ENCODE measurements at places on chromosomes 5 and 9.

DNA sequence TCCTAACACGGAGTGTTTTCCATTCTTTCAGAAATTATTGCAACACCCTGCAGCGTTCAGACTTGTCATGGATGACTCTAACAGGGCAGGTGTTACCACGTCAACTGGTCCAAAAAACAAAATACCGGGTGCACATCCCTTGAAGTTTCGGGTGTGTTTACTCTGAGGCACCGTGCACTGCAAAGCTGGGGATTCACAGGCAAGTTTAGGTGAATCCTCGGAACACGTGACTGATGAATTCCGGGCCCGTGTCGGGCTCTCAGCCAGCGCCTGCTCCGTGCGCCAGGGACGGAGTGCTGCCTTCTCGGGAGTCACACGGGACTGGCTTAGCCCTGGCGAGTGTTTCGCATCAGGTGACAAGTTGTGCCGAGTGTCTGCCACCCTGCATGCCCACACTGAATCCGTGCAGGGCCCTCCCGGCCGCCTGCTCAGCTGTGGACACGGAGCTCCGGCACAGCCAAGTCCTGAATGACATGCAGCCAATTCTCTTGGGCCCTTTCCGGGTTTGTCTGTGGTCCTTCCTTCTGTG lies 66.0 kb upstream of the IRX4 start:
- DNase-seq: no peak

GRCh38 chr5:14223372-14223771 lies 80.2 kb downstream of the TRIO start:
- no peak for DNase-seq

DNA sequence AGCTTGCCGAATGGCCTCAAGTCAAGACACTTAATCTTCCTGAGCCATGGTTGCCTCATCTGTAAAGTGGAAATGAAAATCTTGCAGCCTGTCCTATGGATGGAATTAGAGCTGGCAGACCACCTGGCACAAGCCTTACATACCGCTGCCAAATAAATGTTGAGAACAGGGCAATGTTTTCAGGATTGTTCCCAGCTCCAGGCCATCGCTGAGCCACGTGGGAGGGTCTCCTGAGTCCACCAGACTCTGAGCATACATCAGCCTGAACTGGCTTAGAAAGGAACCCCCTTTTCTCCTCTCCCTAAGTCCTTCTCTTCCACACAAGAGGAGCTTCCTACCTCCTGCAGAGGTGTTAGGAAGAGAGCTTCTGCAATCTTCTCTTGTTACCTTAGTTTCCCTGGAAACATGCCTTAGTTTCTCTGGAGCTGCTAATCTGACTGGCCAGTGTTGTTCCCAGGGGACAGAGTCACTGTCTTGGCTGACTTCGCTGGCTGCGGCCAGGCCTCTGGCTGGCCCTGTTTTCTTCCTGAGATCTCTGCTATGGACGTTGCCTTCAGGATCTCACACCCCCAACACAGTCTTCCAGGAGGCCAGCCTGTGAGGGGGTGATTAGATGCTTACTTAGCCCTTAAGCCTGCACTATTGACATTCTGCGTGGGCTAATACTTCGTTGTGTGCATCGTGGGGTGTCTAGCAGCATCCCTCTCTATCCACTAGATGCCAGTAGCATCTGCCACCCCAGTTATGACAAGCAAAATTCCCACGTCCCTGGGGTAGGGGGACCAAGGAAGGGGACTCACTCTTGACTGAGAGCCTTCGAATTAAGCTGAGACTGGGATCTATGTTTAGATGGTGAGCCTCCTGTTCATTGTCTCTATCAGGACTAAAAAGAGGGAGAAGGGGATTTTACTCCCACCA lies 62.2 kb downstream of the BOD1 start:
- DNase-seq: no peak

DNA sequence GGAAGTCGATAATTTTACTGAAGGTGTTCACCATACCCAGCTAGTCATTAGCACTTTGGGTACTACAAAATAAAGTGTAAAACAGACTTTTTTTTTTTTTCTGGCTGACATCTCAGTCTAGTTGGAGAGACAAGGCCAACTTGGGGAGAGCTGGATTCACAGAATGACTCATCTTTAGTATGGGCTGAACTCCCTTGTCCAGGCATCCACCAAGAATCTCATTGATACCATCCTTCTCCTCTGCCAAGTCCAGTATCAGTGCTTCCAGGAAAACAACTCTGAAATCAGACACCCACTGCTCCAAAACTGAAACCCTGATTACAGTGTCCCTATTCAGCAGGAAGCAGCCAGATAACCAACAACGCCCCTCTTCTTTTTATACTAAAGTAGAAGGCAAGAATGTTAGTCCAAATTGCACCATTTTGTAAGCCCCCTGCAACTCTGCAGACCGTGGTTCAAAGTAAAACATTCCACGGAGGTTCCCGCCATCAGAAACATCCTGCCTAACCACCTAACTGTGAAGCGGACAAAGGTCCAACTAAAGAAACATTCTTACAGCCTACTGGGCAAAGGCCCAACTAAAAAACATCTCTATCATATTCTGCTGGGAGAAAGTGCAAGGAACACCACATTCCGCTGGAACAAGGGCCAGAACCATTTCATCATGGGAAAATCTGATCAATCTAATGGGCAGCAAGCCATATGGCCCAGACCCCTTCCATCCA lies 728.2 kb downstream of the BRINP1 start:
- DNase-seq: no peak

DNA sequence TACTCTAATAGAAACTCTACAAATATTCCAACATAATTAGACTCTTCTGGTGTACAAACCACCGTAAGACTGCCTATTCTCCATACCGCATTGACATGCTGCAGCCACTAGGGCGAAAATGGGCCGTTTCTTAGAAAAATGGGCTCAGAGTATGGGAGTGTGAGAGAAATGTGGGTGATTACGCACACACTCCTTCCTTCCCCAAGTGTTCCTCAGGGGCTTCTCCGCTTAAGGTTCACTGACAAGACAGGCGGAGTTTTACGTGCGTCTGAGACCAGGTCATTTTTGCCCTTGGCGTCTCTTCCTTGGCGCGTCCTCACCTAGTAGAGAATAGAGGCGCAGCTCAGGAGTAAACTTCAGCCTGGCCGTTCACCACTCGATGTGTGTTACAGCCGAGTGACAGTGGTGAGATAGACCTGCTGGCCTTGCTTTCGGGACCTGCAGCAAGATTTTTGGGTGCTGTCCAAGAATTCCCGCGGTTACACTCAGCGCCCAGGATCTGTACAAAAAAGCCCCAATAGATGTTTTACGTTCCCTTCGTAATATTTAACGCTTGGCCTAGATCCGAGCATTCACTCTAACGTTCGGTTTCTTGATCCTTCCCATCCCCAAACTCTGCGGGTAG lies 1.8 kb upstream of the NTRK2 start:
- DNase-seq: no peak

GRCh38 chr9:120514405-120514804 lies 65.6 kb downstream of the CDK5RAP2 start:
- DNase-seq: no peak

- no peak for DNase-seq
Observed at GRCh38 chr5:60727033-60727679, 27.2 kb upstream of the DEPDC1B start.

DNA sequence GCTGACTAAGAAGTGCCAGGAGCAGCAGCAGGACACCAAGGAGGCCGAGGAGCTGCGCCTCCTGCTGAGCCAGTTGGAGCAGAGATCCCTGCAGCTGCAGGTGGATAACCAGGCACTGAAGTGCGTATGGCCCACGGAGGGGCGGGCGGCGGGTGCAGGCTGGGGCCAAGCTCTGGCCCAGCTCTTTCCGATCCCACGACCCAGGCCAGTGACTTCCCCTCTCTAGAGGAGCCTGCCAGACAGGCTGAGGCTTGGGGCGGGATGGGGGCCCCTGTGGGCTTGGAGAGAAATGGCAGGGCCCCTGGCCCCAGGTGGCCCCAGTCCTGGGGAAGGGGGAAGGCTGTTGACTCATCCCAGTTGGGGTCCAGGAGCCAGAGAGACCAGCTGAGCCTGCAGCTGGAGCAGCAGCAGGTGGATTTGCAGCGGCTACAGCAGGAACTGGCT lies 3.6 kb downstream of the PTRH1 start:
- DNase-seq: no peak
